Pancreas (tissue), 10 donors: ENCODE measurements at places on chromosomes 7 and 10. TPM values are rescaled to one million over a fixed set of nuclear protein-coding genes. Genes with fewer than 3 reads are reported as not detected.

The ABCC2 gene
- total RNA-seq, result 1.2 TPM

The KLF14 gene
- 0.31 TPM for total RNA-seq

The ADD3 gene
- total RNA-seq, result 33.9 TPM

The PRR15 gene
- 1.1 TPM for total RNA-seq

The PDE1C gene
- total RNA-seq, result 1.9 TPM

The CALCR gene
- total RNA-seq, result not detected

The LOXL4 gene
- total RNA-seq, result 3.7 TPM

The HOXA7 gene
- total RNA-seq, result 0.17 TPM

The HABP2 gene
- 9.3 TPM for total RNA-seq

The DEPP1 gene
- total RNA-seq, result 164 TPM

The ENO4 gene
- total RNA-seq, result 0.71 TPM

The PRPS1L1 gene
- not detected for total RNA-seq

The CLDN3 gene
- total RNA-seq, result 42.9 TPM

The SYCE1 gene
- total RNA-seq, result 0.78 TPM
